ENCODE measurements at places on chromosomes 7 and 10.

GRCh38 chr7:132179080-132179430 lies 397.2 kb downstream of the PLXNA4 start:
- no peak for DNase-seq

- DNase-seq, result no peak
Measured at GRCh38 chr7:45658716-45659495, 84.7 kb downstream of the ADCY1 start.

DNA sequence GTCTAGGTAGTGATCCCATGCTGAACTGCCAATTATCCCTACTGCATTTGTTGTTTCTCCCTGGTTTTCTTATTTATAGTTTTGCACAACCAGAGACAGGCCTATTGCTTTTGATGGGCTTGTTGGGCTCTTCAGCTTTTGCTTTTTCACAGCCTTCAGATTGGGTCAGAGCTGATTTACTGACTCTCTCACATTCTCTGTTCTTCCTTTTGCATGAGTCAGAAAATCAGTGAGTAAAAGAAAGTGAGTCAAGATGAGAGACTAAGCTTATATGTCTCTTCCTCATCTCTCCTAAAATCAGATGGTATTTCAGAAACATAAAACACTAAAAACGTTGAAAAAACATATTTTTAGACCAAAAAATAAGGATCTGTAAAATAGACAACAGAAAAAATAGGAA lies 1135.4 kb downstream of the XPNPEP1 start:
- DNase-seq, result no peak

GRCh38 chr7:117682681-117683385 lies 190.4 kb downstream of the CTTNBP2 start:
- DNase-seq, result no peak

- no peak for DNase-seq
Measured at GRCh38 chr7:148852272-148852671, 31.8 kb downstream of the EZH2 start.

DNA sequence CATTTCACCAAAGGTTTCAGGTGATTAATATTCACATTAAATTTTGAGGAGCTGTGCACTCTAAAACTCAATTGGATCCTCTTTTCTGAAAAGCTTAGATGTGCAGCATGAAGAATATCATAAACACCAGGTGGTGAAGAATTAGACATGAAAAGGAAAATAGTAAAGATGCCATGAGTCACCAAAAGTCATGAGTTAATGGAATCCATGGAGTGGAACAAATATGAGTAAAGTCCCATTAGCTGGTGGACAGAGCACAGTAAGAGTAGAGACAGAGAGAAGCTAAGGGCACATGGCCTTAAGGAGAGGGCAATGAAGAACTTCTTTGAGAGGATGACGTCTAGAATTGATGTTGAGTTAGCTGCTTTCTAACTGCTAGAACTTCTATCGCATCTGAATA lies 271.6 kb downstream of the CSTF2T start:
- no peak for DNase-seq

DNA sequence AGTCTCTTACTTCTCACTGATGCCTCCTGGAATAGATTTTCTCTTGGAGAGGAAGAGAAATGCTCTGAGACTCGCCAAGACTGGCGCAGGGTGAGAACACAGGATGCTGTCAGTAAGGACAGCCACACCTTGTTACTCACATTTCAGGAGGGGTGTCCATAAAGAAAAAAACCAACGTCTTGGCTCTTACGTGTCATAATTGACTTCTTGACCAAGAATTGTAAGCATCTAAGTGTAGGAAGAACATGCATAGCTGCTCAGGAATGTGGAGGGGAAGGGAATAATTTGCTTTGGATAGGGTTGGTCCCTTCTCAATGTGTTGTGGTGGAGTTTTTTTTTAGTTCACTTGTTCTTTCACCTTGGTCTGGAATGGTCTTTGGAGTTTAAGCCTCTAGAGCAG lies 43.8 kb upstream of the ZNF438 start:
- no peak for DNase-seq

DNA sequence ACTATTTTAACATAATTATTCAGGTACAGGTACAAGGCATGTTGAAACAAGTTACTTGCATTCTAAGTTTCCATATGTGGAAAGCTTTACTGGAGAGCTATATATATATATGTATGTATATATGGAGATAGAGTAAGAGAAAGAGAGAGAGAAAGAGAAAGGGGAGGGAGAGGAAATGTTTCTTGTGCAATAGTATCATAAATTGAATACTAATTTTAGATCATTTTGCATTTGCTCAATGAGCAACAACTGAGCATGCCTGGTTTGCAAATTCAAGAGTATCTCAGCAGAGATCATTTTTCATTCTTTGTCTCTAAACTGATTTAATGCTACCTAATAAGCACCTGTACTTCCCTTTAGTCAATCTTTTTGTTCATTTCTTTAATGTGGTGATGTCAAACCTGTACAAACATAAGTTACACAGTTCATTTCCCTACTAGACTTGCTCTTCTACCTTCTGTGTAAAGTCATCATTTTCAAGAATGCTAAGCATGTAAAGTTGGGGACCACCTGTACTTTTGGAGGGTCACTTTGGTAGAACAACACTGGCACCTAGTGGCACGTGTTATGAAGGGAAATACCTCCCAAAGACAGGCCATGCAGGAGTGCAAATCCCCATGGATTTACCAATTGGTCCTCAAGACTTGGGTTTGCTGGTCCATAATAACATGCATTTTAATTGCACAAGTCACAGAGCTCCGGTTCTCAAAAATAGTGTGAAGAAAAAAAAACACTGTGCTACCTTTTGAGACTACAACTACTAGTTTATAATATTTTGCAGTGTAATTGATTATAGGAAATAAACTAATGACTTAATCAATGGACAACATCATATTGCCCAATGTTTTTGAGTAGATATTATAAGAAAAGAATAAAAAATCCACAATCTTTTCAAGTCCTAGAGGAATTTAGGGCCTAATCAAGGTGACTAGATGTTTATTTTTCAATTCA lies 431.2 kb upstream of the IGFBP3 start:
- peak; percentile 55 for DNase-seq

DNA sequence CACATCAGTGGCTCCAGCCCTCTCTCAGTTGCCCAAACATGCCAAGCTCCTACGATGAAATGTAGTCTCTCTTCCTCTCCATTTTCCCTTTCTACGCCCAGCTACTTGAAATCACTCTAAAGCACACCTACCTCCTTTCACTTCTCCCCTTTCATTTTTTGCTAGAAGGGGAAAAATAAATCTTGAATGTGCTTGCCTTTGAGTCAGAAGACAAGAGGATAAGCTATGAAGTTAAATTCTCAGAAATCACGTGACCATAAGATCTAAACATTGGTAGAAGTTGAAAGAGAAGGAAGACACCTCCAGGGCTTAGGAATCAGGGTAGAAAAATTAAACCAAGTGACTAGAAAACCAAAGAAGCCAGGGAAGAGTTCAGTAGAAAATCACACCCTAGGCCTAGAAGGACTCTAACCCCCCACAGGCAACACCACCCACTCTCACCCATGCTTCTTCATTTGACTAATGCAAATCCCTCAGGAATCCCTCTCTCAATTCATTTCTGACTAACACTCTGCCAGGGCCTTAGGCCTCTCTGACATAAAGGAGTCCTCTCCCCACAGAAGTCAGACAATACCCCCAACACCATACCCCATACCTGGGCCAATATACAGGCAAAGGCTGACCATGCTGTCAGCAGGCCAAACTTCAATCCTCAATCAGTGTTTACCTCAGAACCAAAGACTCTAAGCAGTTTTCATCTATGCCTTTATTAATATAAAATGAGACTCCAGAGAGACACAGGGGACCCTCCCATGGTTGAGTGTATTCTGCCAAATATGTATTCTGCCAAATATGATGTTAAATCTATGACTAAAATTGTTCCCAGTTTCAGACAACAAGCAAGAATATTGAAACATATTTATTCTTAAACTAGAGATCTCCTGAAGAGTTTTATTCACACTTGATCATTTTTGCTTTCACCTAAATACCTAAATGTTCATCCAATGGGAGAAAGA lies 84.8 kb downstream of the ELMO1 start:
- no peak for DNase-seq

DNA sequence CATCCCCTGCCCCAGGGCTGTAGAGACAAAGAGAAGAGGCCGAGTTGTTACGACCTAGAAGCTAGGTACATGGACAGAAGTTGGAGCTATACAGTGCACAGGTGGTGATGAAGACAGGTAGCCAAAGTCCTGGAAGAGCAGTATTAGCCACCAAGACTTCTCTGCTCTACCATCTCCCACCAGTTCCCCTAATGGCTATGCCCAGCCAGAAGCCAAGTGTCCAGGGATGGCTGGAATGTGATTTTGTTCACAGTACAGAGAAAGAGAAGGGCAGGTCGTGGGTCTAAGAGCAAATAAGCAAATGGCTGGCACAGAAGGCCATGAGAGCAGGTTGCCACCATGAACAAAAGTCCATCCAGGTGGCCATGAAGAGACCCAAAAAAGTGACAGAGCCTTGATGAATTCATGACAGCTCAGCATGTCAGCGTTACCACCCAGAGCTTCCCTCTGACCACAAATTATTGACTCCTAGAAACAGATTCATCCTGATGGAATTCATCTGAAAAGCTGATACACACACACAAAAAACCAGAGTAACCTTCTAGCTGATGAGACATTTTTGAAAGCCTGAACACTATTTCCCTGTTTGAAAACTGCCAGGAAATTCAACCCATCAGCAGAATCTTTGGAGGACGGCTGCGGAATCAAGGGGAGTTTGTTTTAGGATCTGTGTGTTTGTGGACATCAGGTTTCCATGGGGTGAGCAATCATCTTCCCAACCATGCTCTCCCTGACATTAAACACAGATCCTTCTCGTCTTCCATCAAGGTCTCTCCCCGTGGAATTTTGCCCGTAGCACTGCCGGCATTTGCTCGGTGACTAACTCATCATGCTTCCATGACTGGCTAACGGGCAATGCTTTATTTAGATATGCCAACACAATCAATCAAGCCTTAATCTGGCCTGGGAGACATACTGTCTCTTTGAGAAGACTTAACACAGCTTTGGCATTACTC lies 906.7 kb upstream of the AUTS2 start:
- DNase-seq, result no peak

DNA sequence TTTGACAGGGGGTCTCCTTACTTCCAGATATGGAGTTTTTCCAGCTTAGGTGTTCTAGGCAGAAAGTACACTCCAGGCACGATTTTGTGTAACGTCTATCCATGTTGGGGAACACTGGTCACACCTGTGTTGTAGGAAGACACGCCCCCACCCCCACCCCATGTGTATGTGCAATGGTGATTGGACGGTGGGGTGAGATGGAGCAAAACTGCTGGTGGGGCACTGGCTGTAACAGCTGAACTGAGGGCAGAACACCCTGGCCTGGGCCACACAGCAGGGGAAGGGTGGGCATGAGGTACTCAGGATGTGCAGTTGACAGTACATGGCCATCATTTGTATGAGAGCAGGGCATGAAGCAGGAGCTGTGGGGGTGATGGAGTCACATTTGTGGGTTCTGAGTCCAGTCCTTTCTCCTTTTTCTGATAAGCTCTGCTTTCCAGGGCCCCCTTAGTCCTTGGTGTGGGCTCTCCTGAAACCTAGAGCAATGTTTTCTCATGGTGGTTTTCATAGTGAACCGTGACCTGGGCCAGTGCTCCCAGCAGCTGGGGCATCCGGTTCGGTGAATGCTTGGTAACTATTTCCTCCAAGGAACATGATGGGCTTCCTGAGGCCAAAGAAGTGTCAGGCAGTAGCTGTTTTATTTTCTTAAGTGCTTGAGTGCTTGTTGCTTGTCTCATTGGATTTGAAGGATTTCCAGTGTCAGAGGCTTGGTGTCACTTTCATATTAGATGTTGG lies 63.4 kb upstream of the AQP1 start:
- no peak for DNase-seq

GRCh38 chr7:158475036-158475678 lies 112.5 kb downstream of the PTPRN2 start:
- no peak for DNase-seq

- DNase-seq, result no peak
Measured at GRCh38 chr7:92876836-92877235, 40.5 kb upstream of the CDK6 start.

DNA sequence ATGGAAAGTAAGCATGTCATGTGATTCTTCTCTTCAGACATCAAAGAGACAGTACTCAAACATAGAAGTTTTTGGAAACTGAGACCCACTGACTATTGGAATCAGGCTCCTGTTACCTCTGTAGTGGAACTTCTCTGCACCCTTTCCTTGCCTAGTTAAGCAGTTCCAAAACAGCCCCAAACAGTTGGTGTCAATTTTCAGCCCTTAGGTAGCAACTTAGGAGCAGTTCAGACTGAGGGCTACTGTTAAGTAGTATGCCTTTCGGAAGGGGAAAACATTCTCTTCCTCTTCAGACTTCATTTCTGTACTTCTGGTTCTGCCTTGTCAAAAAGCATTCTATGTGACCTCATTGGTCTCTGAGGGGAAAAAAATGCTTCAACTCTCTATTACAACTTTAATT lies 85.7 kb downstream of the ZNF277 start:
- DNase-seq, result no peak

DNA sequence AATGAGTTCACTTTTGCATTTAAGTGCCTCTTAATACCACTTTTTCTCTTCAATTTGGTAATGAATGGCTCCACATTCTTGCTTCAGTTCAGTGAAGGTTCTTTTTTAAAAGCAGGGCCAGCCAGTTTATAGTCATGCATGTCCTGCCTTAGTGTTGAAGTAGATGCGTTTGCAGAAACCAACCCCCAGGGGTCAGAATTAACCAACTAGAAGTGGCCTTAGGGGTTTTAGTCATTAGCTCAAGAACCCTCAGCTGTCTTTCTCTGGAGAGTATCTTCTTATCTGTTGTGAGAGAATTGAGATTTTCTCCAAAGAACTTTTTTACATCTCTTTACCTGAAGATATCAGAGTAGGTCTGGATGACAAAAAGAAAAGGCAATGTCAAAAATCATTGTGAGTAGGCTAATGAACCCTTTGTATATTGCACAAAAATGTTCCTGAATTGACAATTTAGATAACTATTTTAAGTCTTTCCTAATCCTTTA lies 82.2 kb downstream of the PIK3CG start:
- peak; percentile 55 for DNase-seq

DNA sequence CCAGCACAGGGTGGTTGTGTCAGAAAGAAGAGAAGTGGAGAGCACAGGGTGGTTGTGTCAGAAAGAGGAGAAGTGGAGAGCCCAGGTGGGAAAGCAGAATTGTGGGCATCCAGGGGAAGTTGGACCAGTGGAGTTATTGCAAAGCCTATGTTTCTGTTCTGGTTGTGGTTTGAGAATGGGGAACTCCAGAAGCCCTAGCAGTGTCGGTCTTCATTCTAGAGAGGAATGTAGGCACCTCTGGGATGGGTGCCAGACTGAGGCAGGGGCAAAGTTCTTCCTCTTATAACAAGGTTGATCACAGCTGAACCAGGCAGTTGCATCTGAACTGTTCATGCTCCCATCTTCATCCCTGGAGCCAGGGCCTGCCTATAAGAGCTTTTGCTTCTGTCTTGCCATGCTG lies 954 bp downstream of the FSCN3 start:
- DNase-seq, result no peak

Data from GM13976 (cell line).